ENCODE measurements at places on chromosomes 12 and 14.

GRCh38 chr12:108525681-108526080, 10.6 kb downstream of the FICD start:
- no peak for DNase-seq

DNA sequence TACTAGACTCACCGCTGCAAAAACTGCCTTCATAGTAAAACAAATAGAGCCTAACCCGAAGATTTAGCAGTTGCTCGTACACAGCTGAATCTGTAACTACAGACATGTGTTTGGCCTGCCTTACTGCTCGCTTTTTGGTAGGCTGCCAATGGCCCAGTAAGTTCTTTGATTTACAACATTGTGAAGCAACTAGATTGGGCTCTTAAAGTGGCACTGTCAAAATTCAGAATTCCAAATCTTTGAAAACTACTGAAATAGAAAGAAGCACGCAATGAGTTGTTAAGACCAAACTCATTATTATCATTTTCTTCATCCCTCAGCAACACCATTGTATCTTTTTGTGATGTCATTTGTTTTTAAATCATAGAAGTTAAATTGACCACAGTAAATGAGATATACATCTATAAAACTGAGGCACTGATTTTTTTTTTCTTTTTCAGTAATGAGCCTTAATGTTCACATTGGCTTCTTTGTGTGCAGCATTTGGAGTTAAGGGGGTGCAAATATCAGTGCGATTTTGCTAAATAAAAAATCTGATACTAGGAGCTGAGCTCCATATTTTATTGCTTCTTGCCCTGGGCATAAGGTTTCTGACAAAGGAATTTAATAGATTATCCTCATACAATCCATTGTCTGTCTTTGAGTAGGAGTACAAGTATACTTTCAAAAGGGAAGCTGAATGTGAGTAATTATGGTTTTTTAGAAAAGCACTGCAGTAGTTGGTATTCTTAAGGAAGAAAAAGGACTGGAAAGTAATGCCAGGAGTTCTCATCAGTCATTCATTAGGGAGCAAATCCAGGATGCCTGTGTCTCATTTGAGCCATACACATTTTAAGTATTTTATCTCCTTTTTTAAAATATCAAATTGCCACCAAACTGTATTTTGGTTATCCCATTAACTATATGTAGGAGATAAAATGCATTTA, 138.5 kb downstream of the KICS2 start:
- no peak for DNase-seq

GRCh38 chr12:91824991-91825390, 320.7 kb downstream of the BTG1 start:
- no peak for DNase-seq

GRCh38 chr14:24817212-24818057, 183.4 kb upstream of the GZMB start:
- no peak for DNase-seq

DNA sequence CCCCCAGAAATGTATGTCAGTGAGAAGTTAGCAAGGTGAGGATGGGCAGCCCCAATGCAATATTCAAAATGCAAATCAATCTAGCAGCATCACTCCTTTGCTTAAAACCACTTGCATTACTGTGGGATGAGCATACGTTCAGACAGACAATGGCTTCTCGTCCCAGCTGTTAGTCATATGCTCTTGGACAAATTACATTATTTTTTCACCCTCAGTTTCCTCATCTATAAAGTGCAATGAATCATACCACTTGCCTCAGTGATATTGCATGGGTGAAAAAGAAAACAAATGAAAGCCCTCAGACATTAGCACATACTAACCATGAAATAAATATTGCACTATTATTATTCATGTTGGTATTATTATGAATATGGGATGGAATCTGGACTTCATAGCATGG, 132.3 kb downstream of the C12orf75 start:
- DNase-seq: no peak

GRCh38 chr14:80275208-80275850, 64.0 kb upstream of the DIO2 start:
- no peak for DNase-seq

- peak; percentile 76 for DNase-seq
Observed at GRCh38 chr14:75132382-75133086, 5.7 kb upstream of the NEK9 start.

DNA sequence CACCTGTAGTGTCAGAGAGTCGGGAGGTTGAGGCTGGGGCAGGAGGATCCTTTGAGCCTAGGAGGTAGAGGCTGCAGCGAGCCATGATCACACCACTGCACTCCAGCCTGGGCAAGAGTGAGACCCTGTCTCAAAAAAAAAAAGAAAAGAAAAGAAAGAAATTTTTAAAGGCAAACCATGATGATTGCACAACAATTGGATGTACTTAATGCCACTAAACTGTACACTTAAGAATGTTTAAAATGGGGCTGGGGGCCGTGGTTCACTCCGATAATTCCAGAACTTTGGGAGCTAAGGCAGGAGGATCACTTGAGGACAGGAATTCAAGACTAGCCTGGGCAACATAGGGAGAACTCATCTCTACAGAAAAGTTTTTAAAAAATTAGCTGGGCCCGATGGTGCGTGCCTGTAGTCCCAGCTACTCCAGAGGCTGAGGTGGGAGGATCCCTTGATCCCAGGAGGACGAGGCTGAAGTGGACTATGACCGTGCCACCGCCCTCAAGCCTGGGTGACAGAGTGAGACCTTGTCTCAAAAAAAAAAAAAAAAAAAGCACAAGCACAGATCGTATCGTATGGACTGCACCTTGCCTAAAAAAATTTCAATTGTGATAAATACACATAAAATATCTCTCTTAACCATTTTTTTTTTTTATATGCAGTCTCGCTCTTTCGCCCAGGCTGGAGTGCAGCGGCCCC, 32.7 kb downstream of the JAG2 start:
- no peak for DNase-seq
